ENCODE measurements at places on chromosomes 11 and 22.
A peak's percentile ranks its signal among the peaks of the same experiment; 100 is the strongest.

- DNase-seq: peak; percentile 62
Measured at GRCh38 chr11:117426297-117426685, 98.6 kb downstream of the CEP164 start.

GRCh38 chr11:65112546-65113360, 1.1 kb downstream of the TM7SF2 start:
- peak; percentile 50 for DNase-seq

GRCh38 chr11:25349537-25349936, 852.7 kb downstream of the LUZP2 start:
- DNase-seq: no peak

DNA sequence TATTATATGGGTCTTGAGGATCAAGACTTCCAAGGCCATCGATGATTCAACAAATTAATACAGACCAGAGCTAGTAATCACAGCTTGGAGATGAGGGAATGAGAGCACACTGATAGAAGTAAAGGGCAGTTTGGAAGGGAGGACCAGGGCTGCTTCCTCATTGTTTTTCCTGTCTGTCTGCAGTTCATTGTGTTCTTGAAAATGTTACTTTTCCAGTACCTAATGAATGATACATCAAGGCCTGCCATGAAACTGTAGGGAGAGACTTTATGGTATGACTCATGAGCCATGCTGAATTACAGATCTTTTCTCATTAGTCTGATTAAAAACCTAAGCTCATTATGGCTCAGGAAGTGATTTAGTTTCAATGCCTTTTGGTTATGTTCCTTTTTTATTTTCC, 855.6 kb downstream of the KCNA4 start:
- no peak for DNase-seq

DNA sequence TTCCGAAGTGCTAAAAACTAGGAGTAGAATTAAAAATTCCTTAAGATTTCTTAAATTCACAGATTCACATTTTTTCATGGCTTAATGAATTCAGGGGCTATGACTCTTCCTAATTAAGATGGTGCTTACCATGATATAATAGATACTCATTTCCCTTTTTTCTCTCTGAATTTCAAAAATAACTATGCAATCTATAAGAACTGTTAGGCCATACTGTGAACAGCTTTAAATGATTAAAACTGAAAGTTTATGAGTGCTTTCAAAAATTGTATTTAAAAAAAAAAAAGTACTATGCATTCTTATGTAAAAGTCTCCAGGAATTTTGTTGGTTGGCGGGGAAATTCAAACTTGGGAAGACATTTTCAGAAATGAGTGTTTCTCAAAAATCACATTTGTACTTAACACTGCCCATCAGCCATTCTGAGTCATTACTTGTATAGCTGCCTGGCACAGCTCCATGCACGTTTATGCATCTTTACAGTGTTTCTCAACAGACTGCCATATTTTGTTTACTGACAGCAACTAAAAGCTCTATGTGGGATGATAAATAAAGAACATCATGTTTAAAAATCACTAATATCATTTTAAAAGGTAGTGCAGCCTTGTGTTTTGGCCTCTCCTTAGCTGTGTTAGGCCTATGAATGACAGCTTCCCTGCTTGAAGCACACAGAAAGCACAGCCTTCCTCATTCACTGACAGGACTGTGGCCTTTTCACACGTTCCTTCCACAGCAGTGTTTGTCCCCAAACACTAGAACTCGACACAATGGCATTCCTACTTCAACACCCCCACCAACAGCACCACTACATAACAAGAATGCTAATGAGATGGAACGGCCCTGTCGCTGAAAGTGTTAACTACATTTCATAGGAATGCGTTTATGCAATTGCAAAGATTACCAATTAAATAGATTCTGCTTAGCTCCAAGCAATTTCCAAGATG, 131.4 kb downstream of the DCDC1 start:
- no peak for DNase-seq

DNA sequence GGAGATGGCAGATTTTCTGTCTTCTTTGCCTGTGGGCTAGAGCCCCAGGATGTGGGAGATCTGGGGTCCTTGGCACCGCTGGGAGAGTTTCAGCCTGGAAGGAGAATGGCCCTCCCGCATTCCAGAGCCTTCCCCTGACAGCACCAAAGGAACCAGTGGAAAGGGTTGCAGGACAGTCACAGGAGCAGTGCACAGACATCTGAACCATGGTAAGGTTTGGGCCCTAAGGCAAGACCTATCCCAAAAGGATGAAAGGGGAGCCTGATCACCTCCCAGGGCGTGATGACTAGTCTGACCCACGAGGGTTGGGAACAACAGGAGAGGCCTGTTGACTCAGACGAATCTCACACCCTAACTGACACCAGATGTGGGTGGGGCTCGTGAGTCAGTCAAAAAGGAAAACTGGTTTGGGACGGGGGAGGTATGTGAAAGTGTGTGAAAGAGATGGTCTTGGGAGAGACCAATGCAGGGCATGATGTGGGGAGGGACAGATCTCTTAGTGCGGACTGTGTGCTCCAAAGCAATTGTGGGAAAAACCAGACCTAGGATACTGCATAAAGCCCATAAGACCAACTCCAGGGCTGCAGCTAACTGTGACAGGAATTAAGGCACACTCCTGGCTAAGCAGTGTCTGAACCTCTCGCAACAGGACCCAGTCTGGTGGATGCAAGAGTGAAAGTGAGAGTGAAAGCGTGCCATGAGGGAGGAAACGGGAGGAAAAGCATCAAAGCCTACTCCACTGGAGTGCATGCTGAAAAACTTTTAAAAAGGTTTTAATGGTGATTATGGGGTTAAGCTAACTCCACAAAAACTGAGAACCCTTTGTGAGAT, 39.1 kb upstream of the GLYAT start:
- DNase-seq: no peak

GRCh38 chr11:100940111-100940510, 189.5 kb downstream of the PGR start:
- no peak for DNase-seq

- DNase-seq: no peak
Measured at GRCh38 chr11:102184269-102184987, 74.2 kb downstream of the YAP1 start.

DNA sequence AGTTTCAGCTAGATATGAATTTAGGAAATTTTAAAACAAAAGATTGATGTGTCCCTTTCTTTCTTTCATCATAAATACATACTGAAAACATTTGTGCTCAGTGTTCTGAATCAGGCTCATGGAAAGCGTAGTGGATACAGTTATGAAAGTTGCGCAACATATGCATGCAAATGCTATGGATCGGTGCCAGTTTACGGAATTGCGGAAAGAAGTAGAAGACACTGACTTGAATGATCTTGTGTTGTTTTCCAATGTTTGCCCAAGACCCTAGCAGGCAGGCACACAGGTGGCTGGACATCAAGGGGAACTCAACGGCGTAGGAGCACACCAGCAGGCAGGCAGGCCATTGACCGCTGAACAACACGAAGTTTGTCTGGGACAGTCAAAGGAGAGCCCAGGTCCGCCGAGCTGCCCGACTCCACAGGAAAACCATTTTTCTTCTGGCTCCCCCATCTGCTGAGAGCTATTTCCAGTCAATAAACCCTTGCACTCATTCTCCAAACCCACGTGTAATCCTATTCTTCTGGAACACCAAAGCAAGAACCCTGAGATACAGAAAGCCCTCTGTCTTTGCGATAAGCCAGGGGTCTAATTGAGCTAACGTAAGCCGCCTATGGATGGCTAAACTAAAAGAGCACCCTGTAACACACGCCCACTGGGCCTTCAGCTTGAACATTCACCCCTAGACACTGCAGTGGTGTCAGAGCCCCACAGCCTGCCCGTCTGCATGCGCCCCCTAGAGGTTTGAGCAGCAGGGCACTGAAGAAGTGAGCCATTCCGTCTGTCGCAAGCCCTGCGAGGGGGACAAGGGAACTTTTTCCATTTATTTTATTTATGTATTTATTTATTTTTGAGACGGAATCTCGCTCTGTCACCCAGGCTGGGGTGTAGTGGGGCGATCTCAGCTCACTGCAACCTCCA, 7.4 kb upstream of the BIRC3 start:
- DNase-seq: no peak

DNA sequence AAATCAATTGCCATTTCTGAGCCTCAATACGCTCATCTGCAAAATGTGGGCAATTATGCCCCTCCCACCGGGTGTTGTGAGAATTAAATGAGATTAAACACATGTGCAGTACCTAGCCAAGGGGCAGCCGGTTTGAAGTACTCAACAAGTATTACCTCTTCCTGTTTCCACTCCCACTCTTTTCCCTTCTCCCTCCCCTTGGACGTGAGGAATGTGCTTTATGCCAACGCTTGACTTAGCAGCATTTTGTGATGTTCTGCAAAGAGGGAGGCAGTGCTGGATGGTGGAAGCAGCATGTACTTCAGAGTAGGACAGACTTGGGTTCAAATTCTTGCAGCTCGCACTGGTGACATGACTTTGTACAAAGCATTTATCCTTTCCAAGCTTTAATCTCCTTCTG, 306.0 kb downstream of the BUD13 start:
- no peak for DNase-seq

DNA sequence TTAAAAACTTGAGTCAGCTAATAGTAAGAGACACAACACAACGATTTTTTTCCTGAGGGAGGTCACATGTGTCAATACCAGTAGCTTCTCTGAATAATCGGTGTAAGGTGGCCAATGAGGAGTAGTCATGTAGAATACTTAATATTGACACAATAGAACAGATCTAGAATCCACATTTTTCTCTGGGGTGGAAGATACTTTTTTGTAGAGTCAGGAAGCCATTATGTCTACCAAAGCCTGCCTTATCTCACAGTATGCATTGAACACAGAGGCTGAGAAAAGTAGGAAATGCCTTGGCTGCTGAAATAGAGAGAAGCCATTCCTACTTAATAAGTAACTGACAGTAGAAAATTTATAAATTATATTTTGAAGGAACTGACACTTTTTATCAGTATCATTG, 725.0 kb downstream of the METTL15 start:
- DNase-seq: no peak

DNA sequence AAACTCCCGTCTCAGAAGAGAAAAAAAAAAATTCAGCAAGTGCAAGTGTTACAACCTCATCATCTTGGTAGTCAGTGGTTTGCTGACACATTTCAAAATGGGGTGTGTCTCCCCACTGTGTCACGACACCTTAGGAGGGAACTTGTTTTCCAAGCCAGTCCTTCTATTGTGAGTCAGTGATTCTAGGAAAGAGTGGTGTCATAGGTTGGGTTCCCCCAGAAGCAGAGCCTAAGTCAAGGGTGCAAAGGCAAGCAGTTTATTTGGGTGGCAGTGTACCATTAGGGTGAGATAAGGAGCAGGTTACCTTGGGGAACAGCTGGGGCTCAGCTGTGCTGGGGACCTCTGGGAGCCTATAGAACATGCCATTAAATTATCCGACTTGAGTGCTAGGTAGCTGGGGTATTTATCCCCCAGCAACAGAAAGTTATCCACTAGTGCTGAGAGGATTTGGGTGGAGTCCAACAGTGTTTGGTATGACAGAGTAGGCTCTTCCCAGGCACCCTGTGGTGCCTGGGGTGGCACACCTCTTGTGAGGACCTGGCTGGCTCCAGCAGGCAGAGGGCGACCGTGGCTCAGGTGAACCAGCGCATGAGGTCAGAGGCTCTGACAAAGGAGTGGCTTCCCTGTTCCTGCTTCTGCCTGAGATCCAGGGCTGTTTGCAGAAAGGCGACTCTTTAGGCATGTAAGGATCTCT, 41.7 kb downstream of the KIAA1671 start:
- DNase-seq: no peak

DNA sequence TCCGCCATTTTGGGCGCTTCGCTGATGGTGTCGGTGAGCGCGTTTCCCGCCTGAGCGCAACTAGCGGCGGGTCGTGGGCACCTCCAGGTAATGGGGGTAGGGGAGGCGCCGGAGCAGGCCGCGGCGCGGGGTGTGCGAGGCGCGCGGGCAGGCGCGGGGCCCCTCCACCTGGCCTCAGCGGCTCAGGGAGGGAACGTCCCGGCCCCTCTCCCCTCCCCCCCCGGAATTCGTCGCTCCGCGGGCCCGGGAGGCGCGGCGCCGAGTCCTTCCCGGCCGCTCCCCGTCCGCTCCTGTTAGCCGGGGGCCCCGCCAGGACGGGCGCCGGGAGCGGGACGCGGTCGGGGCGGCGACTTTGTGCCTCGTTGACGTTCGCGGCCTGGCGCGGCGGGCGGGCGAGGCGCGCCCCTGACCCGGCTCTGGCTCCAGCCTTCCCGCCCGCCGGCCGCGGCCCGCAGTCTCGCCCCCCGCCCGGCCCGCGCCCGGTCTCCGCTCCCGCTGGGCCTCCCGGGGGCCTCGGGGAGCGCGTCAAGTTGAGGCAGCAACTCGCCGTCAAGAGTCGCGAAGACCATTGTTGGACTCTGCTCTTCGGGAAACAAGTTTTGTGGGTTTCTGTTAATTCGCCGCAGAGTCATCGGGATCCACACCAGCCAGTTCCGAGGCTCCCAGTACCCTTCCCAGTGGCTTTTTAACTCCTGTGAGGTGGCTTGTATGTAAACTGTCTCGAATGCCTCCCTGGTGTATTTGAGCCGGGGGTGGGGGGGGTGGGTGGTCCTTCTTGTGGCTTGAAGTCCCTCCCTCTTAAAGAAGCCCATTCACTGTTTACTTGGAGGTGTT, at the start of gene PPP6R3:
Gene PPP6R3, plus strand, starts transcription at position 12 of the 834 bp plus-strand sequence. CDS start 76,913 bp downstream, outside the sequence.
- DNase-seq: no peak

DNA sequence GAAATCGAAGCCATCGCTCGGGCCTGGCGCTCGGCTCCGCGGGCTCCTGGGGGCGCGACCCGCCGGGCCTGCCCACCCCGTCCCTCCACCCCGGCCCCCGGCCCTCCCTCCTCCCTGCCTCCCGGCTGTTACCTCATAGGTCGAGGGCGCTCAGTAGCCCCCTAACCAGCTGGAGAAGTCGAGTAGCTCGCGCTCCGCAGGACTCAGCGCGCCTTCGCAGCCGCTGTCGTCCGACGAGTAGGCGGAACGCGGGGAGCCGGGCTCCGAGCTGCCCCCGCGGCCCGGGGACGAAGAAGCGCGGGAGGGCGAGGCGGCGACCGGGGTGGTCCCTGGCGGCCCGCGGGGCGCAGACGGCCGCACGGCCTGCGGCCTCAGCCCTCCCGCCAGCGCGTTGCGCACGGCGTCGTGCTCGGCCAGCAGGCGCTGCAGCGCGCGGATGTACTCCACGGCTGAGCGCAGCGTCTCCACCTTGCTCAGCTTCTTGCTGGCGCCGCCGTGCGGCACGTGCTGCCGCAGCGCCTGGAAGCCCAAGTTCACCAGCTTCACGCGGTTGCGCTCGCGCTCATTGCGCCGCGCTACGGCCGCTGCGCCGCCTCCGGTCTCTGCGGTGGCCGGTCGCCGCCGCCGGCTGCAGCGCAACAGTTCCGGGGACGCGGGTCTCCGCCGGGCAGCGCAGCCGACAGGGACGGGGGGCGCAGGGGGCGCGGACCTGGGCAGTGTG, 627 bp downstream of the ASCL2 start:
- peak; percentile 11 for DNase-seq

- DNase-seq: no peak
Measured at GRCh38 chr11:72114570-72114969, 2.1 kb upstream of the ANAPC15 start.

GRCh38 chr22:25759825-25760231, 17.8 kb downstream of the MYO18B start:
- no peak for DNase-seq

GRCh38 chr11:31995032-31995431, 95.8 kb upstream of the RCN1 start:
- DNase-seq: no peak

DNA sequence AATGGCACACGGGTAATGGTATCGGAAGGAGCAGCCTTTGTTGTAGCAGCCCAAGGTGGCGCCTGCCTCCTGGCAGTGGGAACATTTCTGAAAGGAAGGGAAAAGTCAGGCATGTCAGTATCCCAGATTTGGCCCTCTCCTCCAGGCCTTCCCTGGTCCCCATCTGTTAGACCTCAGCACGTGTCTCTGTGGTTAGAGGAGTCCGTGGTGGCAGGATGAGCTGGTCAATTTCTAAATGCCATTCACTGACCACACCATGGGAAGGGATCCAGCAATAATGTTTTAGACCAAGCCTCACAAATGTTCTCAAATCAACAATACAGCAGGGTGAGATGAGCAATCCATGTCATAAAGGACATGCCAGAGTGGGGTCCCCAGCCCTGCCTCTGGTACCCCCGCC, 49.0 kb upstream of the CYP2D6 start:
- DNase-seq: no peak
